ENCODE measurements at places on chromosomes 5 and 9. TPM values are rescaled to one million over a fixed set of nuclear protein-coding genes. Genes with fewer than 3 reads are reported as not detected.

- DNase-seq = no peak
Measured at GRCh38 chr5:4576161-4576748, 563.9 kb upstream of the ADAMTS16 start.

Gene TMEM171
- 0.87 TPM for total RNA-seq

DNA sequence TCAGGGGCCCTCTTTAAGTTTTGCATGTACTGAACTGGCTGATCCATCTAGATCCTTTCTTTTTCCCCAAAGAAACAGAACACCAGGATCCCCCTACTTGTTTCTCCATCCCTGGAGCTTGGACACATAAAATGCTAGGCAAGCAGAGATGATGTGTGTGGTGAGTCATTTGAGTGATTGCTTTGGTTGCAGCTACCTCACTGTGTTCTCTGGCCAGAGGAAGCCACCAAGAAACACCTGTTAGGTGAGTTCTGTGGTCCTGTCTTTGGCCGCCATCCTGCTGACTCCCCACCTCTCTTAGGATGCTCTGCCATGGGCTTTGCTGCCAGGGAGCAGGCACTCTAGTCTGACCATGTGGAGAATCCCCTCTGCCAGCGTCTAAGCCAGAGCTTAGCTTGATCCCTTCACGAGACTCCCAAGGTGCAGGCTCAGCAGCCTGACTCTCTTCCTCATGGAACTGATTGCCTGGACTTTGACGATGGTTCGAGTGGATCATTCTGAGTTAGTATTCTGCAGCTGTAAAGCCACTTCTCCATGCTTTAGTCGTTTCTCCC, 27.3 kb upstream of the DENND1A start:
- no peak for DNase-seq

Gene IFNB1
- not detected for total RNA-seq

Gene PDE6A
- not detected for total RNA-seq

DNA sequence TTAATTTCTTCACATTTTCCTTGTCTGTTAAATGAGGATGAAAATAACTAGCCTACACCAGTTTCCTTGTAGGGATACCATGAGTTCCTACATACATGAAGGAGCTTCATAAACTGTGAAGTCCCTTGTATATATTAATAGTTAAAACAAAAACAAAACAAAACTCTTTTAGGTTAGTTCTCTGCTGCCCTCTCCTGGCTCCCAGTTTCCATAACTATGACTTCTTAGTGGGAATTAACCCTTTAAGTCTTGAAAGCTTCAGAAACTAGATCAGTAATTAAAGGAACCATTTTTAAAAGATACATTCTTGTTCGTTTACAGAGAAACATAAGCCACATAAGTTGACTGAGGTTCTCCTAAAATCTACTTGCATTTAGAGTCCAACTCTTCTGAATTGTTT, 500.0 kb upstream of the C9orf72 start:
- DNase-seq = no peak

Gene CTXN3
- total RNA-seq = not detected

DNA sequence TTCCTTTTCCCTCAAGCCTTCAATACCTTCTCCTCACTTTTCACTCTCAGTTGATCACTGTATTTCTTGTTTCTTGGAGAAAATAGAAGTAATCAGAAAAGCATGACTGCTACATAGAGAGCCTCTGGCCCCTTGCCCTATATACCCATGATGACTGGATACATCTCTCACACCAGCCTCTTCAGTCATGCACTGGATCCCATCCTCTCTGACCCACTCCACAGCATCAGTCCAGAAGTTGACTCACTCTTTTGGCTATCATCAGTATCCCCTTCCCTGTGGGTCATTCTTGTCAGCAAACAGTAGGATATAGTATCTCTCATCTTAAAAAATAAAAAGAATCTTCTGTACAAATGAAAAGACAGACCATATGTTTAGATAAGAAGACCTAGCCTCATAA, 32.9 kb downstream of the PTCD2 start:
- no peak for DNase-seq

DNA sequence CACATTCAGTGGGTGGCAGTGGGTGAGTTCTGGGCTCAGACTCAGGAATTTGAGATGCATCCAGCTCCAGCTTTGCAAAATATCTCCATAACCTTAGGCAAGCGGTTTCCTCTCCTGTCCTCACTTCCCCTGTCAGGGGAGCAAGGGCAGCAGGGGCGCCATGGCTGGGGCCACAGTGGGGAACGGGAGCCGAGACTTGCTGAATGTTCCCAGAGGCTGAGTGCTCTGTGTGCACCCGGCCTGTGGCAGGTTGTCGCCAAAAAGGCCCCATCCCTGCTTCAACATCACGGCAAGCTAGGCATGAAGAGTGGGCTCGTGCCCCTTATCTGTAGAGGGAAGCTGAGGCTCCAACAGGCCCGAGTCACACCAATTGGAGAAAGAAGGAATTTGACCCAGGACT, 268.8 kb downstream of the NSG2 start:
- DNase-seq = no peak

- DNase-seq = no peak
Measured at GRCh38 chr5:51599587-51599986, 216.3 kb downstream of the ISL1 start.

DNA sequence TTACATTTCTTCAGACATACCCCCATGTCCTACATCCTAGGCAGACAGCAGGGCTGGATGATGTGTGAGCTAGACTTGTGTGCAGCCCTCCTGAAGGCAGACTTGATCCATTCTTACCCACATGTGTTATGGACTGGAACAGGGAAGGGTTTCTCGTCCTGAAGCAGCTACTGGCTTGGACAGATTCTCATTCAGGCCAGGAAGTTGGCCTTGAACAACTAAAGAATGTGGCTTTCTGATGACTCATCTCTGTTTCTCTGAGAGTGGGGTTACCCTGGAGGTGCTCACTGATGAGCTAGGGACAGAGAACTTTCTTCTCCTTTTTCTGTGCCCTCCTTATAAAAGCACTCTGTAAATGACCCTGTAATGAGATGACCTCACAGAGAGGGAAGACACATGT, 246.5 kb downstream of the PCSK5 start:
- no peak for DNase-seq

Gene EIF4E1B
- total RNA-seq = not detected

Gene TUSC1
- total RNA-seq = 6.6 TPM

DNA sequence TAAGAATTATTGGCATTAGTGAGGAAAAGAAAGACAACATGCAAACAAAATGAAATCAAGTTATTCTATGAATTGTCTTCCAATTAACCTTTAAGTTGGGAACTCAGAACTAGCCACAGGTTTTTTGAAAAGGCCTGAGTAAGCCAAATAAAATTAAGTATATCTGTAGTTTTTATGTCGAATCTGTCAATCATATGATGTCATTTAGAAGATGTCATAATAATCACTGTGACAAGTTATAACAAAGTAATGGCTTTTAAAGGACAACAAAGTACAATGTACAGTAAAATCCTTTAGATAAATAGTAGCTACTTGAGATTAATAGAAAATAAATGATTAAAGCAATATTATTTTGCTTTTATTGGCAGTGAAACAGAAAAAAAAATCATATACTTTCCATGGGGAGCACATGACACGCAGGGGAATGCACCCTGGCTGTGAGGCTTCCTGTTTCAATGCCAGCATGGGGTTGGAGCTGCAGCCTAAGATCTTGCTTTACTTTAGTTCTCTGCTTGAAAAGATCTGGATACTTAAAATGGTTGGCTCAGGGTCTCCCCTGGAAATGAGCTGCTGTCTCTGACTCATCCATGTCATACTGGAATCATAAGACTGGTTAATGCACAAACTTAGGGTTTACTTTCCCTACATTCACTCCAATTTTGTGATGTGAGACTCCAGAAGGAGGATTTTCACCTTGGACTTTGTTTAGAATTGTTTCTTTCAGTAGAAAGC, 284.3 kb downstream of the TAF11L14 start:
- DNase-seq = no peak

Gene PRSS3
- 819 TPM for total RNA-seq

Gene BARHL1
- total RNA-seq = not detected

Gene LRRC26
- total RNA-seq = 0.90 TPM

Gene AQP3
- 18.3 TPM for total RNA-seq

- no peak for DNase-seq
Measured at GRCh38 chr5:170903075-170903474, 41.3 kb downstream of the RANBP17 start.
